ENCODE measurements at places on chromosomes 3 and 15.

DNA sequence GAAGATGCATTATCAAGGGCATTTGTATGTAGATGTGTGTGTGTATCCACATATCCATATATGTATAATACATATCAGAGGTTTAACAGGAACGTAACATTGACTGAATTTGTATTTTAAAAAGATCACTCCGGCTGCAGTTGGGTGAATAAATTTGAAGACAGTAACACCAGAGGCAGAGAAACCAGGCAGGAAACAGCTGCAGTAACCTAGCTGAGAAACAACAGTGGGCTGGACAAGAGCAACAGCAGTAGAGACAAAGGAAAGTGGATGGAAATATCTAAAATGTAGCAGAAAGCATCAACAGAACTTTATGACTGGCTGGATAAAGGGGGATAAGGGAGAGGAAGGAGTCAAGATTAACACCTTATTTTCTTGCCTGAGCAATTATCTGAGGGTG is 68.3 kb upstream of the SETMAR start:
- DNase-seq: no peak

DNA sequence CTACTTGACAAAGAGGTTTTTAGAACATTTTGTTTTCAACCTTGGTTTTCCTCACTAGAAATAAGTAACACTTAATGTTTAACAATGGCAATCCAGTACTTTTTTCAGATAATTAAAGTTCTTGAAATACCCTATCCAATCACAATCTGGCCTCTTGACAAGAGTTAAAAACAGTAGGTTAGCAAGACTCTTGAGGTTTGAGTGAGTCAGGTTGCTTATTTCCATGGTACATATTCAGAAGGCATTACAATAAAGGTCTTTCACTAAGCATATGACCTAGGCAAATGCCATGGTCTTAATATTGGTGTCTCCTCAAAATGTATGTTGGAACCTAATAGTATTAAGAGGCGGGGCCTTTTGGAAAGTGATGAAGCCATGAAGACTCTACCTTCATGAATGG is 5.6 kb downstream of the SUCNR1 start:
- no peak for DNase-seq

GRCh38 chr15:66698318-66698961 is 3.6 kb upstream of the SMAD6 start:
- DNase-seq: peak; percentile 80

- no peak for DNase-seq
These were observed 567.8 kb downstream of the ZPLD1 start for GRCh38 chr3:103002425-103003176.

DNA sequence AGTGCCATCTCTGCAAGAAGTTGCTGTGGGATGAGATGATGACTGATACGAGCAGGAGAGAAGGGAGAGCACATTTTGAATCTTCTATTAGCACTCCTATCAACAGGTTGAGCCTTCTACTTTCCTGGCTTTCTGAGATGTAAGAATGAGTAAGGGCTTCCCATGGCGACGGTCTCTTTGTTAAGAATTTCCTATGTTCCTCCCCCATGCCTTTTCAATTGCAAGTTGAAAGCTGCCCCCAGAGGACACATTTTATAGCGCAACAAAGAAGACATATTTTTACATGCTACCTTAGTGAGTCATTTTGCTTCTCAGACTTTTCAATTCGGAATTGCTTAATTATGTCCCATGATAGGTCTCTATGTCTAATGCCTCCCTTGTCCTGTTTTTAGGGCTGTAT is 71.3 kb upstream of the LRTM1 start:
- DNase-seq: no peak

DNA sequence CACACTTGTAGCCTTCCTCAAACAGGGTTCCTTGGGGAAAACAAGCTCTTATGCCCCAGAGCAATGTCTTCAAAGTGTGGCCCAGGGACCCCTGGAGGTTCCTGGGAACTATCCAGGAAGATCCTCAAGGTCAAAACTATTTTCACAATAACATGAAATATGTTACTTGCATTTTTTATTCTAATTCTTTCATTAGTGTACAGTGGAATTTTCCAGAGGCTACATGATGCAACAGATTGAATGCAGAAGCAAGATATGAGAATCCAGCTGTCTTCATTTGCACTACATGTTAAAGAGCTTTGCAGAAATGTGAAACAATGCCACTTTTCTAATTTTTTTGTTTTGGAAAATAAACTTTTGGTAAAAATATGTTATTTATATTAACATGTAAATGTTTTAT is 190.9 kb downstream of the SLC9A9 start:
- DNase-seq: no peak

- no peak for DNase-seq
These were observed 267.1 kb upstream of the TPRG1 start for GRCh38 chr3:188904670-188905069.

- peak; percentile 45 for DNase-seq
These were observed 193.1 kb downstream of the SHQ1 start for GRCh38 chr3:72655131-72655551.

- no peak for DNase-seq
These were observed 247.4 kb downstream of the MCTP2 start for GRCh38 chr15:94478763-94479162.

GRCh38 chr3:127698691-127699415 is 26.1 kb downstream of the ABTB1 start:
- no peak for DNase-seq

- no peak for DNase-seq
These were observed 863.2 kb downstream of the GBE1 start for GRCh38 chr3:80898211-80898610.

DNA sequence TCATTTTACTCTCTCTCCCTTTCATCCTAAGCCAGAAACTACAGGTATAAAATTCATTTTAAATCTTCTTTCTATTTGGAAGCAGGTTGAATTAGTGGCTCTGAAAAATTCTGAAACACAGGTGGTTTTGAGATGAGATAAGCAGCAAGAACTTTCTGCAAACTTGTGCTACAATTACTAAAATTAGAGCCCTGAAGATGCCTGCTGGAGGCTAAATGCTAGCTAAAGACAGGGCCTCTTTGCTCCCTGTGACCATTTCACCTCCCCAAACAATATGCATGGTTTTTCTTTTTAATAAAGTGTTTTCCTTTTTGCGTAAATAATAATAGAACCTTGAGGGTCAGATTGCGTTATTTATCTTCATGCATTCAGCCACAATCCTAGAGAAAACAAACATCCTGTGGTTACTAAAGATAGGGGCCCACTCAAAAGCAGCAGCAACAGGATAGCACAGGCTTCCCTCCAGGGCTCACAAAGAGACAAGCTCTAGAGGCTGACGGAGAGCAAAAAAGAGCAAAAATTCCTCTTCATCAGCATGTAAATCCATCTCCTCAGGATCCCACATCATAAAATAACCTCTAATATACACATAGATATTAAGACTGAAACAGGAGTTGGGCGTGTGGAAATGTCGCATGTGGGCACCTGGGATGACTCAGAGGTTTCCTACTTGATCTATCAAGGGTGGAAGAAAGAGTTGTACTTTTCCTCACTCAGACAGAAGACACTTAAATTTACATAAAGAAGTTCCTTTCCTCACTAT is 26.5 kb upstream of the CP start:
- DNase-seq: no peak

GRCh38 chr3:53616321-53616720 is 121.9 kb downstream of the CACNA1D start:
- DNase-seq: no peak

DNA sequence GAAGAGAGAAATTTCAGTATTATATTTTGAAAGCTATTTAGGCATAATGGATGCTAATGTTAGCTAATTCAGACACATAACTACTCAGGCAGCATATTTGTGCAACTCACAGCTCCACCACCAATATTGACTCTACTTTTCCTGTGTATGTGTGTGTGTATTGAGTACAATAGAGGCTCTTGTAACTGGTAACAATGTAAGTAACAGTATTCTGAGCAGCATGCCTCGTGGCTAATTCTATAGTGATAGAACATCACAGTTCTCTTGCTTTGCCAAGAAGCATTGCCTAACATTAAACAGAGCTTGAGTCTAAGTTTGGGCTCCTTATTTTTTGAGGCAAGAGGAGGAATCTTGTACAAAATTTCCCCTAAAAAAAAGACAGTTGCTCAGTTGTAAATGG is 98.6 kb upstream of the ARHGEF26 start:
- DNase-seq: no peak

- no peak for DNase-seq
These were observed 113.0 kb downstream of the TP63 start for GRCh38 chr3:189744235-189744634.

DNA sequence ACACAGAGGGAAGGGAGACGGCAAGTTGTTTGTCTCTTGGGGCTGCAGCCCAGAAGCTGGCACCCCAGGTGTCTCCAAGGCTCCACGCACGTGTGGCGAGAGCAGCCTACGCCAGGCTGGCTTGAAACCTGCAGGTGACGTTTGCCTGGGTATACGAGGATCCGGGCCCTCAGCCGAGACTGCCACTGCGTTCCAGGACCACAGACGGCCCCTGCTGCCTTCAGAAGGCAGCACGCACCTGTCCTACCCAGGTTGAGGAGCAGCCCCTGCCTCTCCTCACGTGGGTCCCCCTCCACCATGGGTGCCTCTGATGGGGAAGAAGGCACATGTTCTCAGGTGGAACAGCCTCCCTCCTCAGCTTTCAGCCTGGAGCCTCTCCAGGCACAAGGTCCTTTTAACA is 75.3 kb upstream of the PRR20G start:
- peak; percentile 65 for DNase-seq

GRCh38 chr15:36106640-36107335 is 472.6 kb upstream of the CDIN1 start:
- DNase-seq: no peak

DNA sequence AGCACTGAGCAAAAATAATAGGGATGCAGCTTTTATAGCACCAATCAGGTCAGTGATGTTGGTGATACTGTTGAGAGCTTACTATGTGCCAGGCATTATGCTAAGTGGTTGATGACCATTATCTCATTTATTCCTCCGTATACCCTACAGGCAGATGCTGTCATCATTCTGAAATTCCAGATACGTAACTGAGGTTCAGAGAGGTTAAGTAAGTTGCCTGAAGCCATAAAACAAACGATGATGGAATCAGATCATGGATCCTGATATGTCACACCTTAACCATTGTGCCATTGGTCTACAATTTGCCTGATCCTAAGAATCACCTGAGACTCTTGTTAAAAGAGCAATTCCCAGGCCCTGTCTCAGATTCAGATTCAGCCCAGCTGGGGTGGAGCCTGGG is 49.5 kb downstream of the ST6GAL1 start:
- no peak for DNase-seq

DNA sequence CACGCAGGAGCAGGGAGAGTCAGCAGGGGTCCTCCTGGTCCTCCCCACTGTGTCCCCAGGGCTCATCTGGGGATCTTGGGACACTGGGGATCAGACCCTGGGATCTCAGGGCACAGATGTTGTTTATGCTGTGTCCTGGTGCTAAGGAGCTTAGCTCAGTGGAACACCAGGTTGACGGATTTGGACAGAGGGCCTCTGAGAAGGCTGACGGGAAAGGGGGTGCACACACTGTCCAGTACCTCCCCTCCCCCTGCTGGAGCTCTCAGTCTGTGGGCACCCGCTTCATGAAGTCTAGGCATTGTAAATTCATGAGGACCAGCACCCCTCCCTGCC is 21.9 kb upstream of the SEMA3F start:
- no peak for DNase-seq

DNA sequence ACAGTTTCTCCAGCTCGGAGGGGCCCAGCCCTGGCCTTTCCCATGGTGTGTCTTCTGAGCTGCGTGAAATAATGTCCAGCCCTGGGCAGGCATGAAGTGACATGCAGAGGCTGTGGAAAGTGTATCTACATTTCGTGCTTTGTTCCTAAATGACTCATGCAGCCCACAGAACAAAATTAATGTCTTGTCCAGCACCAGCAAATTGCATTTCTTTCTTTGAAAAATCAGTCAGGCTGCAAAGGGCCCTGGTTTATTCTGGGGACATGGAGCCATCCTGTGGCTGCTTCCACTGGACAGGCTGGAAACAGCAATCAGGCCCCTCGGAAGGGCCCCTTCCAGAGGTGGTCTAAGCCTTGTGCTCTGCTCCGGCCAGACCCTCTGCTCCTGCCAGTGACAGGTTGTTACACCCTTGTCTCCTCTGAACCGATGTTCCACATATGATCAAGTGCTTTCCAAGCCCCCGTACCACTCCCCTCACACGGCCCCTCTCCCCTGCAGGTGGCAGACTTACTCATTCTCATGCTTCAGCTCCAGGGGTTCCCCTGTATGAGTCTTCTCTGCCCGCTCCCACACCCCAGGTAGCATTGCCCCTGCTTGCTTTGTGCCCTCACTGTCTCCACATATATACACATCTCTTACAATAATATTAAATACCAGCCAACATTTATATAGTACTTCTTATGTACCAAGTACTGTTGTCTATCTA is 33.7 kb downstream of the CRYGS start:
- DNase-seq: no peak

GRCh38 chr3:56157693-56158362 is 310.4 kb downstream of the ERC2 start:
- no peak for DNase-seq

DNA sequence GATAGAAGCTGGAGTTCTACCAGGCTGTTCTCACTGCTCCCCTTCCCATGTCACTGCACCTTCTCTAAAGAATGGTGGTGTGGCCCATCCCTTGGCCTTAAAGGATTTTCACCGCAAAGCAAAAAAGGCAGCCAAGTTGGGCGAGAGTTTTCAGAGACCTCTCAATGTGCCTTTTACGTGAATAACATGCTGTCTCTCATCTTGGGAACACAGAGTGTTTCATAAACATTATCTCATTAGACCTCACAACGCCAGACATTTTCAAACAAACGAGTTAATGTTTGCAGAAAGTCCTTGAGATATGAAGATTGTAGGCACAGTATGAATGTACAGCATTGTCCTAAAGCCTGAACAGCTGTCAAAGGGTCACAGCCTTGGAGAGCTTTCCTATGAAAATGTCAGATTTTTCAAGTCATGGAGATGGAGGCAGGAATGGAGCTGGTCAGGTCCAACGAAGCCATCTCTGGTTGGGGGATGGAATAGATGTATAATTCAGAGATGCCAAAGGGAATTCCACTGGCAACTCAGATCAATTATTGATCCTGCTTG is 21.3 kb downstream of the TM4SF1 start:
- DNase-seq: no peak

- peak; percentile 71 for DNase-seq
These were observed 3.7 kb downstream of the IGF2BP2 start for GRCh38 chr3:185820973-185821758.

GRCh38 chr3:7506606-7507180 is 645.8 kb downstream of the GRM7 start:
- no peak for DNase-seq

GRCh38 chr3:64187065-64187959 is 38.0 kb downstream of the PRICKLE2 start:
- peak; percentile 74 for DNase-seq

GRCh38 chr15:51727141-51727897 is 10.1 kb downstream of the LYSMD2 start:
- no peak for DNase-seq

- peak; percentile 63 for DNase-seq
These were observed 6.4 kb upstream of the GATM start for GRCh38 chr15:45384700-45385099.

- no peak for DNase-seq
These were observed 140.6 kb downstream of the RYR3 start for GRCh38 chr15:33451385-33451784.

GRCh38 chr3:58249358-58250092 is 11.9 kb downstream of the ABHD6 start:
- DNase-seq: peak; percentile 52

Measured in kidney (tissue), 22 donors.